ENCODE measurements at places on chromosomes 12 and 14.

DNA sequence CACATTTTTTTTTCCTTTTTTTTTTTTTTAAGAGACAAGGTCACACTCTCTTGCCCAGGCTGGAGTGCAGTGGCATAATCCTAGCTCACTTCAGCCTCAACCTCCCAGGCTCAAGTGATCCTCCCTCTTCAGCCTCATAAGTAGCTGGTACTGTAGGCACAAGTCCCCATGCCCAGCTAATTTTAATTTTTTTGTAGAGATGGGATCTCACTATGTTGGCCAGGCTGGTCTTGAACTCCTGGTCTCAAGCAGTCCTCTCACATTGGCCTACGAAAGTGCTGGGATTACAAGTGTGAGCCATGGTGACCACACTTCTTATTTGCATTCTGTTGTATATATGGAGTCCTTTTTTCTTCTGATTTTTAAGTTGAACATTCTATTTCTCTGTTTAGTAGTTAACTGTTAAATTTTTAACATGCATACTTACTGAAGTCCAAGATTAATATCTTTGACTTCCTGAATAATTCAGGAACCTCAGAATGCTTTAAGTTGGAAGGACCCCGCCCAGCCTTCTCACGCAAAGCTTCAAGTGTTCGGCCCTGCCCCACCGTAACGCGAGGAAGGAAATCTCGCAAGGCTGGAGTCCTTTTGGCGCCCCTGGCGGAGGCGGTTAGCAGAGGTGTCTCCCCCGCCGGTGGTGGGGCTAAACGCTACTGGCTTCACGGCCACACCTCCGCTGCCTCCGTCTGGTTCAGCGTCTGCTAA, 21.6 kb downstream of the SPATS2 start:
- DNase-seq, result no peak

DNA sequence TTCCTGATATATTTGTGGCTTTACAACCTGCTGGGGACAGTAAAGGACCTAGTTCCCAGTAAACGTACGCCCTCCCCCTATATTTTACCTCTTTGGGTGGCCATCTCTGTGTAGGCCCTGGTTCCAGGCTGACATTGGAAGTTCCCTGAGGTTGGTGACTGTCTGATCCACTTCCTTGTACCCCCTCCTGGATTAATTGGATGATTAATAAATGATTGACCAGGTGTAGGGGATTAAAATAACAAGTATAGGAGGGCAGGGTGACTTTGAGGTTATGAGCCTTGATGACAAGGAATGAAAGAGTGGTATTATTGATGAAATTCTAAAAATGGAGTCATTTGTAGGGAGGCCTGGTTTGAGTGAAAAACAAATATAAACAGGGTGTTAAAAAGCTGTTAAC, 9.6 kb downstream of the SUSD6 start:
- DNase-seq, result no peak

- no peak for DNase-seq
These were observed 7.3 kb upstream of the BATF start for GRCh38 chr14:75514673-75515628.

- DNase-seq, result peak; percentile 20
These were observed 39.9 kb downstream of the MYO1H start for GRCh38 chr12:109387425-109388166.

DNA sequence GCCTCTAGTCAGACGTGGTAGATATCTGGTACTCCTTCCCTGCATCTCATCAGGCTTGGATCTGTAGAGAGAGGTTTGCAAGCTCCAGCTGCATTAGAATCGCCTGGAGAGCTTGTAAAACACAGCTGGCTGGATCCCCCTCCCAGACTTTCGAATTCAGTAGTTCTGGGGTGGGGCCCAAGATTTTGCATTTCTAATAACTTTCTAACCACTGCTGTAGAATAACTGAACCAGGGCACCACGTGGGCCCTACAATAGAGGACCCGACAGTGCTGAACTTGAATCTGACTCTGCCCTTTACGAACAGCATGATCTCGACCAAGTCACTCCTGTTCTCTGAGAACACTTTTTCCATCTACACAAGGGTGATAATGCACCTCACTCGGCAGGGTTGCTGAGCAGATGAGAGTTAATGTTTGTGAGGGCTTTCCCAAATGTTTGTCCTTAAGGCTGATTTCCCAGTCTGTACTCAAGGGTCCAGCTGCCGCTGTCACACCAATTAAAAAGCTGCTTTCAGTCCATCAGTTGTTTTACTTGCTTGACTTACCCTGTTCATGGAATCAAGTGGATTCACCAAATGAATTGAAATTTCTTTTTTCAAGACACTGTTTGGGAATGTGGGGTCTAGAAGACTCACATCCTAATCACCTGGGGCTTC, 86.6 kb upstream of the SLC24A4 start:
- DNase-seq, result no peak

DNA sequence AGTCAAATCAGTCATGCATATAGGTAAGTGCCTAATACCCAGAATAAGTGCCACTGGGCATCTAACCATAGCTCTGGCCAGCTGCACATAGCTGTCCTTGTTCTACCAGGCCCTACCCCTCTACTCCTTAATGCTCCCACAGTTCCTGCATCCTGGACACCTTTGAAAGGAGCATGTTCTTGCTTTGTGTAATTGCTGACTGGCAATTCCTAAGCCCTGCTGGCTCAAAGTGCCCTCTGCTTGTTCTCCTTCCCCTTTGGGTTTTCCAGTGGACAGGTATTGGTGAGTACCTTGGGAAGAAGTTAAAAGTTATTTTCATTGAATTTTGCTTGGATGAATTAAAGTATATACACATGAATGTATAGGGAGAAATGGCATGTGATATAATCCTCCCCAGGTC, 516.4 kb downstream of the ETNK1 start:
- DNase-seq, result no peak

DNA sequence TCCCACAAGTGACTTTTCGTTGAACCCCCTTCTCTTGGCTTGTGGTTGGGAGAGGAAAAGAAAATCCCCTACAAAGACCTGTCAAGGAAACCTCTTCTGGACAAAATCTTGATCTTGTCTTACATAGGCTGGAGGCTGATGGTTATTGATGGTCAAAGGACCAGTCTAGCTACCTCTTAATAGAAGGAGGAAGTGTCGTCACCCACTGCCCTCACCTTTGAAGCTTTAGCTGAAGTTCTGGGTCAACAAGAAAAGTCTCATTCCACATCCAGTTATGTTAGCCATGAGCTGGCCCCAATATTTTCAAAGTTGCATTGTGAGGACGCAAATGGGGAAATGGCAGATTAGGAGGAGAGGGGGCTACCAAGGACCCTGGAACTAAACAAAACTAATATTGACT, 6.2 kb upstream of the KSR2 start:
- DNase-seq, result no peak

- no peak for DNase-seq
These were observed 264.1 kb upstream of the PRKD1 start for GRCh38 chr14:30191639-30192279.

GRCh38 chr12:103596981-103597380, 9.9 kb downstream of the STAB2 start:
- no peak for DNase-seq

DNA sequence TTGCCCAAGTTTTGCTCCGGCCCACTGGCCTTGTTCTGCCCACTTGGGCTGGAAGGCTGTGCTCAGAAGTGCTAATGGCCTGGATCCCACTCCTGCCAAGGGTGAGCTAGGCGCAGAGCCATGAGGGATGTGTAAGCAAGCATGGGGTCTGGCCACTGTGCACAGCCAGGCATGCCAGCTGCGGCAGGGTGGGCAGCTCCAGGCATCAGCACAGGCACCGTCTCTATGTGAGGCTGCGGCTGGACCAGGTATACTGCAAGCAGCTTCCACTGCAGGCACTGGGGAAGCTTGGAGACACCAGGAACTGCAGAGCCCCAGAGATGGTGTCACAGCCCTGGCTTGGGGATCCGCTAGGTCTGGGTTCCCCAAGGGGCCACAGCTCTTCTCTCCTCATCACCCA, 264.9 kb downstream of the LRIG3 start:
- no peak for DNase-seq

DNA sequence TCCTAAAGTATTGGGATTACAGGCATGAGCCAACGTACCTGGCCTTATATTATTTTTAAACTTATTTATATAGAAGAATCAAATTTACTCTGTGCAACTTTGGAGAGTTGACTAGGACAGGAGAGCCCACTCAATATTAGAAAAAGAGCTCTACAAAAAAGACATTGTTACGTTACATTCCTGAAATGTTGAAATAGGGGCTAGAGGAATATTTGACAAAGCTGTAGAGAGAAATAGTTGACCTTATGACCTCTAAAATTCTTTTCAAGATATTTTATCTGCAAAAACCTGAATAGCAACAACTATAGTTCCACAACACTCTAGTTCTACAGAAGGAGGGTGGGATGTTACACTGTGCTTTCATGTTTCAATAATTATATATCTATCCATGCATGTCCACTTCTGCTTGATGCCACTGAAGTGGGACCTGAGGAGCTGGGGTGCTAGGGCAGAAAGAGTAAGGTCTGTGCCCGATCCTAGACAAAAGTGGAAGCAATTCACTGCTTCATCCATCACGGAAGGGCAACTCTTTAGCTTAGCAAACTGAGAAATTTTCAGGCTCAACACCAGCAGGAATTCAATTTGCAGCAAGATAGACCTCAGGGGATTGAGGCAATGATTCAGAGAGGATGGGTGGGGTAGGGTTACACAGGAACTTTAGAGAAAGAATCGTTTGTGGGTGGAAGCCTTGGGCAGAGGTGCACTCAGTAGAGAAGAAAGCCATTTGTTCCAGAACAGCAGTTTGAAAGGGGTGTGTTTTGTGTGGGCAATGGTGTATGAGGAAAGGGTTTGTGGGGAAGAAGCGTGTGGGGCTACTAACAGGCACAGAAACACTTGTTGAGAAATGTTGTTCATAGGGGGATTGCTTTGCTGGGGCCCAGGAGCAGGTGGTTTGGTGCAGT, 16.0 kb upstream of the RNASE10 start:
- no peak for DNase-seq

- no peak for DNase-seq
These were observed 213.0 kb downstream of the ATP23 start for GRCh38 chr12:58154359-58154758.
